Activated CD4-positive, alpha-beta T cell treated with anti-CD3 and anti-CD28 coated beads, Interleukin-2, amount 50 U/mL, for 24 hours (primary cell): ENCODE measurements at places on chromosomes 2 and 18.

DNA sequence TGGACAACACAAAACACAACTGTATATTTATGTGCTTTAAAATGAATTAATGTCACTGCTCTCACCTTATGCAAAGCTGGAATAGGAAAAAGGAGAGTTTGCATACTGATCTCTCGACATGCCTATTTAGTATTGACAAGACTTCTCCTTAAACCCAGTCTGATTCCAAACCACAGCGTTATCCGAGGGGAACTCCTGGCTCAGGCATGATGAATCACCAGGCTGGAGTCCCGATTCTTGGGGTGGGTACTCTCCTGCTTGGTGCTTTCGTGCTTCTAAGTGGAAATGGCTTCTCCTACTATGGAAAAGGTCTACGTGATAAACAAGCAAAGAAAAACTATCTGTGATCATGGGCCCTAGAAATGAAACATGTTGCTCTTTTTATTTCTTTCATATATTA lies 88.9 kb upstream of the SLC35G4 start:
- DNase-seq = no peak

DNA sequence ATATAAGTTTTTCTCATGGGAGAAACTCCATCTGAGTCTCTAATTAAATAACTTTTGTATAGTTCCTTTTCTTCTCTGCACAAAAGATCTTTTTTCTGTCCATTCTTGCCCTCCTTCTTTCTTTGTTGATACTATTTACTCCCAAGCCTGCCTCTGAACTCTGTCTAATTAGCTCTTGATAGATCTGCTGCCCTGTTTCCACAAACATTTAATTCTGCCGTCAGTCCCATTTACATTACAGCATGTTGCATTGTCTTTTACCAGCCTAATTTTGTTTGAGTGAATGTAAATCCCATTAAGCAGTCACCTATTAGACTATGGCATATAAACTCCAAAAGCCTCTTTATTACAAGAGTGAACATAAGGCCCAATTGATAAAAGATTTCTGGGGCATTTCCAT lies 254.4 kb downstream of the ERBB4 start:
- DNase-seq = no peak

DNA sequence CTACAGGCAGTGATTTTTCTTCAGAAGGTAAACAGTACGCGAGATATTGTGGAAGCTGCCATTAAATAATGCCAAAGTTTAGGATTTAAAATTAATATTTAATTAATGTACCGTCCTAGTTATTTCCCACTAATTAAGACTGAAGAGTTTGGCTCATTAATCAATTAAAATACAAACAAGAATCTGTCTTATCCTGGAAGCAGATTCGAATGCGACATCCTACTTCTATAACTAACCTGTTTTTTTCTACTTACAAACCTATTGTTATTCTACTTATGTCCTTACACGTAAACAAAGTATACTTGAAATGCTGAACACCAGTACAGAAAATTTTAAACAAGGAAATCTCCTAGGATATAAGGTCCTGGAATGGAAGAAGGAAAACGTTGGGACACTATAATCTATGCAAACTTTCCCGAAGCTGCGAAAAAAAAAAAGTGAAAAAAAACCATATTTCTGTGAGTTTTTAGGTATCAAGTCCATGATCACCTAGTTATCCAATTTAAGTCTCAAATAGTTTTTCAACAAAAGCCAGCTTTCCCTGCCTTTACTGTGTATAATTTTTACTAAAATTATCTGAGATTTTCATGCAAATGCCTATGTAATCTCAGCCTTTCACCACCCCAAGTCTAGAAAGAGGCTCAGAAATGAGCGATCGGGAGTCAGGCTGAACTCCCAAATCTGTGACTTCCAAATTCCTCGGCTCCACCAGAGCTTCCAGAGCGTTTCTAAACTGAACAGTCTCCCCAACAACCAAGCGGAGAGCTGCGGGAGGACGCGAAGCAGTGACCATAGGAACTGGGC lies 1.2 kb upstream of the C2orf15 start:
- no peak for DNase-seq

DNA sequence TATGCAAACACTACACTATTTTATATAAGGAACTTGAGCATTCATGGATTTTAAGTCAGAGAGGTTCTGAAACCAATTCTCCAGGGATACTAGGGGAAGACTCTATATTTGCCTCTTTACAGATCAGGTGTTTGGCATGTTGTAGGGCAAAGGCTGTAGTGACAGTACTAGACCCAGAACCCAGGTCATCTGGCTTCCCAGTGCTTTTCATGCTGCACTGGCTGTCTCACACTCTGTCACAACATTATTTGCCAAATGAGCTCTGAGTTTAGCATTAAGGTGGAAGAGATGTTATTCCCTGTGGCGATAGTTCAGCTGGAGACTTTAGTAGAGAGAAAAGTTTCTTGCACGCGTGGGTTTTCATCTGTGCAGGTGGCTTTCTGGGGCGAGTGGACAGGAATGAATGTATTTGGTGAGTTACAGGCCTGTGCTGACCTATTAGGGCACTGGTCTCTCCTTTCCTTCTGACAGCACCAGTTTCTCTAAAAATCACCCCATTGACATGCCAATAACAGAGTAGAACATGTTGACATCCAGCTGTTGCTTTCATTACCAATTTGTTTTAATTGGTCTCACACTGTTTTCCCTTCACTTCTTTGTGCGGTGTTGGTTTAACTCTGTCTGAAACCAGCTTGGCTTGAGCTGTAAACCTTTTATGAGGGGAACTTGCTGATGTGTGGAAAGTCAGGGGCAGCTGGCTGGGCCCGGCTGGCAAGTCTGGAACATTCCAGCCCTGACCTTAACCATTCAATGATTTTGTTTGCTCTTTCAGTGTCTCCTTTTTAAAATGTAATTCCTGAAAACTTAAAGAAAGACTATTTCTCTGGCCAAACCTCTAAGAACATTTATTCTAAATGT lies 643.0 kb upstream of the FAM98A start:
- no peak for DNase-seq

DNA sequence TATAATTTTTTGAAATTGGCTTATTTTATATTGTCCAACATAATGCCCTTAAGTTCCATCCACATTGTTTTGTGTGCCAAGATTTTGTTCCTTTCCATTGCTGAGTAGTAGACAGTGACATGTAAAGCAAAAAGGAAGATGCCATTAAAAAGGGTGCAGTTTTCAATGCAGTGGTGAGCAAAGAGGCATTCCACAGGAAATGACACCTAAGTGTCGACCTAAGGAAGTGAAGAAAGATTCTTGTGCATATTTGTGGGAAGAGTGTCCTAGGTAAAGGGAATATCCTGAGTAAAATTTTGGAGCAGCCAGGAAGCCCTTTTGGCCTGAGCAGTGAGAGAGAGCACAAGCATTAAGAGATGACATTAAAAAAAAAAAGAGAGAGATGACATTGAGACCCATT lies 1099.9 kb downstream of the DPP10 start:
- DNase-seq = no peak

DNA sequence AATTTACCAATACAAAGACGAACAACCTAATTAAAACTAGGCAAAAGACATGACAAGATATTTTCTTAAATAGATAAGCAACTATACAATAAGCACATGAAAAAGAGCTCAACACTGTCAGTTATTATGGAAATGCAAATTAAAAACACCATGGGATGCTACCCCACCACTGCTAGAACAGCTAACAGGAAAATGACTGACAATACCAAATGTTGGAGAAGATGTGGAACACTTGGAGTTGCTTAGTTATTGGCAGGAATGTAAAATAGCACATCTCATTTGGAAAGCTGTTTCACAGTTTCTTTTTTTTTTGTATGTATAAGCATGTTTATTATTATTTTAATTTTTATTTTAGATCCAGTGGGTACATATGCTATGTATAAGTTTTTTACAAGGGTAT lies 84.4 kb downstream of the CYRIA start:
- no peak for DNase-seq

DNA sequence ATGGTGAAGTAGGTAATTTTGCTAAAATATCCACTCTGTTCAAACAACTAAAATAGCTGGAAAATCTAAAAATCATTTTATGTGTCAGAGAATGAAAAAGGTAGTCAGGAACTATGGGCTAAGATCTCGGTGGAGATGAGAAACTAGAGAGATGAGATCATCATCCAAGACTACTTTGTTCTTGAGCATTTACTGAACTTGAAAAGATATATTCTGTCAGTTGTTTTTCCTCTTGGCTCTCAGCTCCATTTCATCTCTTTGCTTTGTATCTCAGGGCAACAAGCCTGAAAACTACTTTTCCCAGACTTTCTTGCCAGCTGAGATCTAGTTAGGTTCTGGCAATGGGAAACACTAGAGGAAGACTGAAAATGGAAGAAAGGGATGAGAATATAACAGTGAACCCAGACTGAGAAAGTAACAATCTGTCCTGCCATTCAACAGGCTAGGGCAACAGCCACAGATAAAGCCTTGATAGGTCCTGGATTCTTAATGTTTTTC lies 346.2 kb upstream of the MEX3C start:
- no peak for DNase-seq

DNA sequence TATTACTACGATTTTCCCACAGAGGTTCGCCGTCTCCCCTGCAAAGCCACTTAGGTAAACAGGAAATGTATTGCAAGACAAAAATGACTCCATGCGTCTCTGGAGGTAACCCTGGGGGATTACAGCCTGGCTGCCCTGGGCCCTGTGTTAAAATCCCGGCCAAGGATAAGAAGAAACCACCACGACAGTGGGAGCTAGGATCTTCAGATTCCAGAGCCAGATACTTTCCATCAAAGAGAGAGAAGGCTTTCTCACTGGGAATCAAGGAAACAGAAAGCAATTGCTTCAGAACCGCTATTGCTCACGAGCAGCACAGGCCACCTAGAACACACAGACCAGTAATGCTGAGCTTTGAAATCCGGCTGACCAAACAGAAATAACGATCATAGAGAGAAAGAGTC lies 97.9 kb upstream of the ZNF516 start:
- no peak for DNase-seq

DNA sequence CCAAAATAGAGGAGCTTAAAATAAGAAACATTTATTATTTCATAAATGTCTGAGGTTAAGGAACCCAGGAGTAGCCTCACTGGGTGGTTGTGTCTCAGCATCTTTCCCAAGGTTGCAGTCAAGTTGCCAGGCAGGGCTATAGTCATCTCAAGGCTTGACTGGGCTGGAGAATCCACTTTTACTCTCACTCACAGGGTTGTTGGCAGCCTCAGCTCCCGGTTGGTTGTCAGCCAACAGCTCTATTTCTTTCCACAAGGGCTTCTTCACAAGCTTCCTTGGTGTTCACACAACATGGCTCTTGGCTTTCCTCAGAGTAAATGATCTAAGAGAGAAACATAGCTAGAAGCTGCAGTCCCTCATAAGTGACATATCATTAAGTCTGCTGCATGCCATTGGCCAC lies 55.6 kb upstream of the TEX51 start:
- DNase-seq = no peak

DNA sequence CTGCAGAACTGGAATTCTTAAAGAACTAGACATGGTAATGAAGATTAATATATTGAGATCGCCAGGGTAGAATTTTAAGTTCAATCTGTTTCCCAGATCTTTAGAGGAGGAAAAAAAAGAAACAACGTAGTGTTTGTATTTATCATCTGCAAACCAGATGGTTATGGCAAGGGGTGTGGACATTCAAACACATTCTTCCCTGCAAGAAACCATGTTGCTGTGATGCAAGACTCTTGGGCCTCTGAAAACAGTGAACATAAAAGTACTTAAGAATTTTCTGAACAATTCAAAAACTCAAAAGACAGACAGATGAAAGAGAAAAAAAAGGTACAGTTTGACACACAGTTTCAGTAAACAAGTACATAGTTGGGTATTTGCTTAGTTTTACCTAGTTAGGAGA lies 35.6 kb downstream of the COL5A2 start:
- no peak for DNase-seq

- DNase-seq = no peak
Measured at GRCh38 chr18:54742120-54742519, 86.2 kb upstream of the RAB27B start.

- DNase-seq = no peak
Measured at GRCh38 chr2:4668381-4668780, 965.0 kb downstream of the DCDC2C start.

DNA sequence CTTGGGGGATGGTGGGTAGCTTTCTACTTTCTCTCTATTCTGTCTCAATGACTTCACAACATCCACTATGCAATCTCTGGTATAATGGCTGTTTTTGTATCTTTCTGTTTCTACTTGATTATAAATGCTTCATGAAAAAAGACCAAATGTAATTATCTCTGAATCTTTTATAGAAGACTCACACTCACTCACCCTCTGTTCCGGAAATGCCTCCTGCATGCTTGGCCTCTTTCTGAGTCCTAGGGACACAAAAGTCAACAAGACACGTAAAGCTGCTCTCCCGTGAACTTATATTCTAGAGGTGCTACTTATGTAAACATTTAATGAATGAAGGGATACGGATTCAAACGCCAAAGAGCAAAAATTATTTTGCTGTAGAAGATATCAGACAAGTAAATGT lies 502.2 kb upstream of the SOX11 start:
- no peak for DNase-seq

- no peak for DNase-seq
Measured at GRCh38 chr2:182220998-182221397, 205.8 kb downstream of the PDE1A start.

DNA sequence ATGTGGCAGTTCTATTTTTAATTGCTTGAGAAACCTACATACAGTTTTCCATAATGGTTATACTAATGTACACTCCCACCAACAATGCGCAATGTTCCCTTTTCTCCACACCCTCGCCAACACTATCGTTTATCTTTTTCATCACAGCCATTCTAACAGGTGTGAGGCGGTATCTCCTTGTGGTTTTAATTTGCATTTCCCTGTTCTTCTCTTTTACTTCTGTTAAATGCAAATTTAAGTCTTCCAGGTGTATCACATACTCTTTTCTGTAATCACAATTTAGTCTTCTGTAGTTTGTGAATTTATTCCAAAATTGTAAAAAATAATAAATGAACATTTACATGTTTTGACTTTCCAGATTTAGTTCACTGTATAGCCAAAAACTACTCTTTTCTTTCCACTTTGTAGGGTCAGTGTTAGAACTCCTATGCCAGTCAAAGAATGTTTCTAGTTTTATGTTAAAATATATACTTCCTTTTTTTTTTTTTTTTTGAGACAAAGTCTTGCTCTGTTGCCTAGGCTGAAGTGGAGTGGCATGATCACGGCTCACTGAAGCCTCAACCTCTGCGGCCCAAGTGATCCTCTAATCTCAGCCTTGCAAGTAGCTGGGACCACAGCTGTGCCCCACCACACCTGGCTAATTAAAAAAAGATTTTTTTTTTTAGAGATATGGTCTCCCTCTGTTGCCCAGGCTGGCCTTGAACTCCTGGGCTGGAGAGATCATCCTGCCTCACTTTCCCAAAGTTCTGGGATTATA lies 15.4 kb upstream of the ACYP2 start:
- no peak for DNase-seq

- no peak for DNase-seq
Measured at GRCh38 chr18:76875390-76876325, 53.3 kb downstream of the ZNF236 start.

DNA sequence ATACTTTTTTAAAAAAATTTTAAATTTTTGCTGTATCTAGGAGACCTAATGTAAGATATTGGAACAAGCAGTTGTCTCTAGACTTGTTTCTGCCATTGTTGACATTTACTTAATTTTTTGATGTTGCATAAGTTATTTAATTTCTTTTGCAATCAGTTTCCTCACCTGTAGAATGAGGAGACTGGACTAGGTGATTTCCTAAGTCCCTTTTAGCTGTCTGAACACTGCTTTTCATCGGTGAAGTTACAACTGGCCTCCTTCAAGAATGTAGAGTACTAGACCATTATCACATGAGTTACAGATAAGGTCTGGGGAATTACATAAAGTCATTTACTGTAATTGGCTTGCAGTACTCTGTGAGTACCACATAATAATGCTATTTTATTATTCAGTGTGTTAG lies 147.6 kb downstream of the LTBP1 start:
- DNase-seq = no peak
